ENCODE measurements at places on chromosomes 11 and 22.

DNA sequence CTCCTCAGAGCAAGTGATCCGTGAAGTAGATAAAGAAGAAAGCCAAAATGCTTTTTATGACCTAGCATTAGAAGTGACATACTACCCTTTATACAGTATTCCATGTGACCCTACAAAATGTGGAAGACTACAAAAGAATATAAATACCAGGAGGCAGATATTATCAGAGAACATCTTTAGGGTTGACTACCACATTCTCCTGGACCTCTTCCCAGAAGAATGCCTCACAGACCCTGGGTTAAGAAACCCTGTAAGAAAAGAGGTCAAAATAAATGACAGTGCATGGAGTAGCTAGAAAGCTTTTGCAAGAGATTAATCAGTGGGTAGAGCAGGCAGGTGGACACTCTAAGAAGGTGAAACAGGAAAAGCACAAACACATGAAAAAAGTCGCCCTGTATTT lies 69.2 kb downstream of the FANCF start:
- no peak for DNase-seq

GRCh38 chr11:6747097-6747668 lies 24.6 kb downstream of the OR2AG2 start:
- no peak for DNase-seq

GRCh38 chr22:29183971-29184848 lies 21.5 kb upstream of the EMID1 start:
- peak; percentile 50 for DNase-seq

DNA sequence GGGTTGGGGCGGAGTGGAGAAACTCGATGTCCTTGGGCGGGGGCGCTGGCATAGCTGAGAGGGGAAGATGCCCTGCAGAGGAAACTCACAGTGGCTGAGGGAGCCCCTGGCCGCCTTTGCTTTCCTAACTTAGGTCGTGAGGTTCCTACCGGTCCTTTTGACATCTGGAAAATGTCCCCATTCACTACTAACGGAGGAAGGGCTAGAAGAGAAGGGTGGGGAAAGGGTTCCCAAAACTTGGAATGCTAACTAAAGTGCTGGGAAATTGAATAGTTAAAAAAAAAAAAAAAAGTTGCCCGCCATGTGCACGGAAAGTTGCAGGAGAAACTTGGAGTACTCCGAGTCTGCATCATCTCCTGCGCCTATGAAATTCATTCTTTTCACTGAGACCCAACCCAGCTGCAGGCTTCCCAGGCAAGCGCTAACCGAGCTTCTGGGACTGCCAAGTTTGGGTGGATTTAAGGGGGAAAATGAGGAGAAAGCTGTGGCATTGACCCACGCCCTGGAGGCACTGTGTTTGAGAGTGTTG lies 796 bp downstream of the TIMP3 start:
- DNase-seq: no peak

DNA sequence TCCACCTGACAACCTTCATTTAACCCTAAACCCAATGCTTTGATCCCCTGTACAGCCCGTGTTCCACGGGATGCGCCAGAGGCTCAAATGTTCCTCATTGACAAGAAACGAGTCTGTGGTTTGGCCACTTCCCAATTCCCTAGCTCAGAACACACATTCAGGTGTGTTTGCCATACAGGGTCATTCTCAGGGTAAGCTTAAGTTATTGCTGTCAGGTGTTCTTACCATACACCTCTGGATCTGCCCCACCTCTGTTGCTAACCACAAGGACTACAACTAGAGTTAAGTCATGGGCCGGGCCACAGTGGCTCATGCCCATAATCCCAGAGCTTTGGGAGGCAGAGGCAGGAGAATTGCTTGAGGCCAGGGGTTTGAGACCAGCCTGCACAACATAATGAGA lies 45.6 kb upstream of the POLD3 start:
- DNase-seq: no peak

GRCh38 chr11:69940246-69940610 lies 121.0 kb upstream of the FGF3 start:
- no peak for DNase-seq

DNA sequence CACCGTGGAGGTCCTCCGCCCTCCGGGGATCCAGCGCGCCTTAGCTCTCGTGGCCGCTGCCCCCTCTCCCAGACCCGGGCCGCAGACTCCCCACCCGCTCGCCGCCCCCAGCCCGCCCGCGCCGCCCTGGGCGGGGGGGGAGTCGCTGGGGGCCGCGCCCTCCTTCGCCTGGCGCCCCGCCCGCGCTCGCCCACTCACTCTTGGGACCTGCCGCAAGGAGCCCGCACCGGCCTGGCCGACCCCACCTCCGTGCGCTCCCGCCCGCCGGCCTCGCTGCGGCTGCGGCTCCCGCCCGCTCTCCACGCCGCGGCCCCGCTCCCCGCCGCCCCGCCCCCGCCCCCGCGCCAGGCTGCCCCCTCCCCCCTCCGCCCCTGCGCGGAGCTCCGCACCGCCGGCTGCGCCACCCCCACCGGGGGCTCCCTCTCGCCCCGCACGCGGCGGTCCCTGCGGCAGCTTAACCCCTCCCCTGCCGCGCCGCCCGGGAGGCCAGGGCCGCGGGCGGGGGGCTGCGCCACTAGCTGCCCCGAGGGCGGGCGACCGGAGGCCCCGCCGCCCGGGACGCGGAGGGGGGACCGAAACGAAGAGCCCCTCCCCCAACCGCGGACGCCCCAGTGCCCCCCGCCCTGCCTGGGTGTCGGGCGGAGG lies 724 bp upstream of the RASGRP2 start:
- no peak for DNase-seq

- DNase-seq: no peak
Observed at GRCh38 chr11:1221848-1222311, 986 bp upstream of the MUC5B start.

DNA sequence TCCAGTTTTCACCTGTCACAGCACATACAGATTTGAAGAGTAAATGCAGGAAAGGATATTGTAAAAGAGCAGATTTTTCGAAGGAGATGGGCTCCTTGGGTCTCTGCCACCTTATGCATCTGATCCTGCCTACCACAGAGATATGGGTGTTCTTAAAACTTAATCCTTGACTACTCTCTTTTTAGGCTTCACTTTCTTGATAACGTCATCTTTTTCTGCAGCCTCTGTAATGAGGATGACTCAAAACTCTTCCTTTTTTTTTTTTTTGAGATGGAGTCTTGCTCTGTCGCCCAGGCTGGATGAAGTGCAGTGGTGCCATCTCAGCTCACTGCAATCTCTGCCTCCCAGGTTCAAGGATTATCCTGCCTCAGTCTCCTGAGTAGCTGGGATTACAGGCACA lies 7.8 kb downstream of the PRR14L start:
- no peak for DNase-seq

GRCh38 chr11:112844517-112844916 lies 116.7 kb upstream of the NCAM1 start:
- no peak for DNase-seq

DNA sequence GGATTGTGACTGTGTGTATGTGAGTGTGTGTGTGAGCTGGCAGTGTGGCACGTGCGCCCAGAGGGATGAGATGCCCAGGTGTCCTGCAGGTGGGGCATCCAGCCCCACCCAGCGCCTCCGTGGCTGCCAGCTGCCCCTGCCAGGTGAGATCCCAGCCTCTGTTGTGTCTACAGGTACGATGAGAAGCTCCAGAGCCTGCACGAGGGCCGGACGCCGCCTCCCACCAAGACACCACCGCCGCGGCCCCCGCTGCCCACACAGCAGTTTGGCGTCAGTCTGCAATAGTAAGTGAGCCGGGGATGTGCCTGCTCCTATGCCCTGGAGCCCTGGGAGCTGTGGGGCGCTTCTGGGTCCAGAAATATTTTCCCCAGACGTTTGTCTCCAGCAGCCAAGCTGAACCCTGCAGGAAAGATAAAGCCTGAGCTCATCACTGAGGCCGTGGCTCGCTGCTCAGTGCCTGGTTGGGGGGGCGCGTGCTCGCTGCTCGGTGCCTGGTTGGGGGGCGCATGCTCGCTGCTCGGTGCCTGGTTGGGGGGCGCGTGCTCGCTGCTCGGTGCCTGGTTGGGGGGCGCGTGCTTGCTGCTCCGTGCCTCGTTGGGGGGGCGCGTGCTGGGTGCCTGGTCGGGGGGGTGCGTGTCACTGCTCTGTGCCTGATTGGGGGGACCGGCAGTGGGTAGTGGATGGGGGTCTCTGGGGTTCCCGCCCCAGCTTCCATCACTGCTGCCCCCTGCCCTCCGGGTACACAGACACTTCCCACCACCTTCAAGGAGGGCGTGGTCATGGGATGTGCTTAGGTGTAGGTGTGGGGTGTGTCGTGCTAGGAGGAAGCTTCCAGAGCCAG lies 73.2 kb downstream of the ARHGAP8 start:
- no peak for DNase-seq

DNA sequence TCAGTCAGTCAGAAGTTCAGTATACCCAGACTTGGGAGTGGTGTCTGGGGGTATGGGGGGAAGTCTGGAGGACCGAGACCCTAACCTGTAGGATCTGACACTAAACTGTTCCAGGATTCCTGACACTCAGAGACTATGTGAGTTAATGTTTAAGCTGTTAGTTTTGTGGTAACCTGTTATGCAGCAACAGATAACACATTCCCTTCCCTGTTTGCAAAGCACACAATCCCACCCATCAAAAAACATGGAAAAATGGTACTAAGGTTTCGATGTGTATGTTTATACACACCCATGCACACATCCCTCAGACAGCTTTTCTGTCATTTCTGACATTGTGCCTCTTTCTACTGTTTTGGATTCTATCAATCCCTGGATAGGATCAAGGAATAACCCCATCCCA lies 27.6 kb downstream of the ZNF280B start:
- no peak for DNase-seq

- DNase-seq: no peak
Observed at GRCh38 chr11:23453522-23453921, 593.2 kb upstream of the CCDC179 start.

DNA sequence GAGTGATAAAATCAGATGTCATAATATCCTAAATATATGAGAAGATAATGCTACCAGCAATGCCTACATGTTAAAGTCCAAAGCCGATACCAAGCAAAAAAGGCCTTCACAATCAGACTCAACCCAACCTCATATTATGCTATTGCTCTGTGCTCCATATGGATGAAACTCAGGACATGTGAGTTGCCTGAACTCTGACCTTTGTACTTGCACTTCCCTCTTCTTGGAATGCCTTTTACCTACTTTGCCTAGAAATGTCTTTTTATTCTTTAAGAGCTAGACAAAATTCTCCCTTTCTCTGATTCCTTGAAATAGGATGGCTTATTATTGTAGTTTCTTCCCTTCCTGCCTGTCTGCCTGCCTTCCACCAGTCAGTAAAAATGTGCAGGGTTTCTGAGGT lies 954.7 kb upstream of the CCDC90B start:
- no peak for DNase-seq
